ENCODE measurements at places on chromosomes 4 and X.

GRCh38 chrX:128078545-128078944, 26.3 kb upstream of the ACTRT1 start:
- DNase-seq, result no peak

DNA sequence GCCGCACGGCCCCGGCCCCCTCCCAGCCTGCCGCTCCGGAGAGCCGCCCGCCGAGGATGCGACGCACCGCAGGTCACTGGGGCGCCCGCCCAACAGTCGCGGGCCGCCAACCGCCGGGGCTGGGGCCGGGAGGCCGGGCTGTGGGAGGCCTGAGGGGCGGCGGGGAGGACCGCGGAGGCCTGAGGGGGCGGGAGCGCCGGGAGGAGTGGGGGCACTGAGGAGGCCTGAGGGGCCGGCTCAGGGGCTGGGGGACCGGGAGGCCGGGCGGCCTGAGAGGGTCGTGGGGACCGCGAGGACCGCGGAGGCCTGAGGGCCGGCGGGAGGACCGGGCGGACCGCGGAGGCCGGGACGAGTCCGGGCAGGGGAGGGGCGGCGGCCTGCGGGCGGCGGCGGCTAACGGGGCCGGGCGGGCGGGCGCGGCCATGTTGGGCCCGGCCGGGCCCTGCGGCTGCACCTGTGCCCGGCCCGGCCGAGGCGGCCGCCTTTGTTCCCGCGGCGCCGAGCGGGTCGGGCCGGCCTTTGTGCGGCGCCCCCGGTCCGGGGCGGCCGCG, 353 bp downstream of the NSD2 start:
- no peak for DNase-seq

DNA sequence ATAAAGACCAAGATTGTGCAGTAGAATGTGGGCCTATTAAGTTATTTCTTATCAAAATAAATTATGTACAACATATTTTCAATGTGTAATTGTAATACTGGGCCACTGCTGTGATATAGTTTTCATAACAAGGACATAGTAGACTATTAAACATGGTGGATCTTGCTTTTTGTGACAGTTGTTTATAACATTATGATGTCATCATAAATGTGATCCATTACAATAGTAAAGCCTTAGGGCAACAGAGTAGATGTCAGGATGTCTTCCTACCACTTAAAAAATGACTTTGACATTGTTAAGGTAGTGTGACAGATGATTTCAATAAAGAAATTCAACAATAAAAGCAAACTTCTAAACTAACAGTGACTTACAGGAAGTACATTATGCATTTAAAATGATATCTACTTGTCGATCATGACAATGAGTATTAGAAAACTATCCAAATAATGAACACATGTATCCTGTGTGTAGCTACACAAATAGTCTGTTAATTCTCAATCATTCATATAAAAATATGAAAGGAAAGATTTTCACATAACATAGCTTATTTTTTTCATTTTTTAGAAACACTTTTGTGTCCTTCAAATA, 5.3 kb upstream of the AGA start:
- DNase-seq, result no peak

GRCh38 chrX:24498181-24498580, 33.1 kb downstream of the PDK3 start:
- no peak for DNase-seq

DNA sequence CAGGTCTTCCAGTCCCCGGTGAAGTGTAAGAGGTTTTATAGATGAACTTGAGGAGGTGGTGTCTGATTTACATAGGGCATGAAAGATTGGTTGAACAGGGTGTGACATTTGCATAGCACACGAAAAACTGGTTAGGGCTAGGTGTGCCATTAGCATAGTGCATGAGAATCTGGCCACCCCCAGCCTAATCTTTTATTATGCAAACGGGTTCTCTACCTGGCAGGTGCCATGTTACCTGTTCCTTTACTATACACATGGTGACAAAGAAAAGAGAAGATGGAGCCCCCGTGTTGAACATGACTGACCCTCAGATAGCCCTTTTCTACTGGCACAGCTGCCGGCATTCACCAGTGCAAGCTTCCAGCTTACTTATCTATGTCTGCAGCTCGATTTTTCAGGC, 71.0 kb downstream of the UCHL1 start:
- no peak for DNase-seq

DNA sequence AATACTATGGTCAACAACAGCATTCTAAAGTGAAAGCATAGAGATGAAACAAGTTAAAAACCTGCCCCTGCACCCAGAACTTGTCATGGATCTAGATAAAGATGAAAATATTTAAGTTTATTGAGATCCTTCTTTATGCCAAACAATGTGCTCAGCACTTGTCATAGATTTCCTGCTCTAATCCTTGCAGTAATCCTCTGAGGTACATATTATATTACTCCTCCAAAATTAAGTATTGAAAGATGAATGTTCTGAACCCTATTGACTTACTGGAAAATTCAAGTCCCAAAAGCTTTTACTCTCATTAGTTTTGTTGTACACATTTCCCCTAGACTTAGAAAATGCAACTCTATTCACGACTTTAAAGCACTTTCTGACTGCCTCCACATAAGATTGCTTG, 35.6 kb downstream of the CAMK2D start:
- no peak for DNase-seq

- no peak for DNase-seq
Observed at GRCh38 chr4:48139691-48140090, 5.6 kb upstream of the TXK start.

DNA sequence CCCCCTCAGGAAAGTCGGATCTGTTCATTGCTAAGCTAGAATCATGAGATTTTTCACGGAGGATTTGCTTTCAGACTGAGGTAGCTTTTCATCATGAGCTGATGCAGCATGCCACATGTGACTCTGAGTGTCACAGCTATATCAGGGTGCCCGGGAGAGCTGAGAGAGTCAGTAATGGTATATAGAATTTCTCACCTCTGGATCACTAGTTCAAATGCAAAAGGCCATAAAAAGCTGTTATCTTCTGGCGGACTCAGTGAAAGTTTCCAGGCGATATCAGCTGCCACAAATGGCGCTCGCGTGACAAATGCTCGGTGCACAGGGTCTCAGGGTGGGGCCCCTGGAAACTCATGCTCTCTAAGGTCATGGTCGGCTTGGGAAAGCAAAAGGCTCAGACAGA, 150.1 kb downstream of the DHX15 start:
- DNase-seq, result no peak

GRCh38 chr4:20337261-20337664, 85.6 kb downstream of the SLIT2 start:
- DNase-seq, result no peak

- no peak for DNase-seq
Observed at GRCh38 chr4:66567551-66567950, 897.3 kb upstream of the EPHA5 start.

DNA sequence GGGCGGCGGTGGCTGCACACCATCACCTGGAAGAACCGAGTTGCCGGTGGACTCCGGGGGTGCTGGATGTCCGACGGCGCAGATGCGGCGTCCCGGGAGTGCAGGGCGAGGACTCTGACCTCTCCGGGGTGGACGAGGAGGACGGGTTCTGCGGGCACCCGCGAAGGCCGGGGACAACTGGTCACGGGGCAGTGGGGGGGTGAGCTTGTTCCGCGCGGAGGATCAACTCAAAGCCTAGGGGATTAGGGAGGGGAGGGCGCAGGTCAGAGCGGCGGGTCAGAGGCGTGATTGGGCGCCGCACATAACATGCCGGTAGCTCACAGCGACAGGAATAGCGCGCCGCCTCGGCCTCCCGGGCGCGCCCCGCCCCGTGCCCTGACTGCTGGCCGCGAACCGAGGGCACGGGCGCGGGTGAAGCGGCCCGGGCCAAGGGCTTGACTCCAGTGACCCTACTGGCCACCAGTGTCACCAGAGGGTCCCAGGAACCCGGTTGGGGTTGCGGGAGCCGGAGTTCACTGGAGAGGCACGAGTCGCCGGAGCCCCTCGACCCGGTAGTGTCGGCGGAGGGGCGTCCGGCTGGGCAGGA, at the start of gene KLHL34:
Gene KLHL34 (minus strand): TSS at position 179 of the 586 bp plus-strand sequence. CDS start 542 bp downstream, outside the sequence.
- no peak for DNase-seq

DNA sequence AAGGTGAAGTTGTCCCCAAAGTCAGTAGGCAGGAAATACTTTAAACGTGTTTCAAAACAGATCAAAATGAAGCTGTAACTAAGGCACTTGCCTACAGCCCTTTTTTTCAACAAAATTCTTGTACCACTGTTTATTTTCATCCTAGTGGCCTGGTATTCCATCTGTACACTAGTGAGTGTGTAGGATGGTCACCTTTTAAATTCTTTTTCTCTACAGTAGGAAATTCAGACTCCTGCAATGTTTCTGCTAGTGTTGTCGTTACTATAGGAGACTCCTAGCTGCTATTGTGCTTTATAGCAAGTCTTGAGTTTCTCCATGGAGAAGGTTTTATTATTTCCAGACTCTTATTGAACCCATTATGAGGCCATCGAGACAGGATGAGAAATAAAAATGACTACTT, 7.0 kb upstream of the NHS start:
- DNase-seq, result no peak

DNA sequence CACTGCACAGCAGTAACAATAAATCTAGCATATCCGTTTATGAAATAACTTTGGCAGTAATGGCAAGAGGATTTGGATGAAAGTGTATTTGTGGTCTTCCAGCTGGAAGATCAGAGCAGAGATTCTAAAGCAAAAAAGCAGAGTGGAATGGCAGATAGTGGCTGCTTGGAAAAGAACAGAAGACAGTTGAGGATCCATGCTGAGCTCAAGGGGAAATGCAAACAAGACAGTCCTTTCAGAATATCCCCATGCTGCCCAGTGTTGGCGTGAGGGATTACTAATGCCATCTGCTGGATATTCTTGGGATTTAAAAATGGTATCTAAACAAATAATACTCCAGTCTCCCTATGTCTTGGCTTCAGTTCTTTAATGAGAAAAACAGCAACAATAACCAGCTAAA, 629.1 kb upstream of the ATOH1 start:
- DNase-seq, result peak; percentile 13

- no peak for DNase-seq
Observed at GRCh38 chr4:57104706-57105560, 5.3 kb downstream of the IGFBP7 start.

GRCh38 chrX:10714531-10714930, 94.1 kb upstream of the MID1 start:
- DNase-seq, result no peak

- DNase-seq, result no peak
Observed at GRCh38 chrX:45783002-45783401, 582.3 kb upstream of the DIPK2B start.

GRCh38 chrX:143873343-143873742, 10.5 kb upstream of the UBE2NL start:
- peak; percentile 1 for DNase-seq

DNA sequence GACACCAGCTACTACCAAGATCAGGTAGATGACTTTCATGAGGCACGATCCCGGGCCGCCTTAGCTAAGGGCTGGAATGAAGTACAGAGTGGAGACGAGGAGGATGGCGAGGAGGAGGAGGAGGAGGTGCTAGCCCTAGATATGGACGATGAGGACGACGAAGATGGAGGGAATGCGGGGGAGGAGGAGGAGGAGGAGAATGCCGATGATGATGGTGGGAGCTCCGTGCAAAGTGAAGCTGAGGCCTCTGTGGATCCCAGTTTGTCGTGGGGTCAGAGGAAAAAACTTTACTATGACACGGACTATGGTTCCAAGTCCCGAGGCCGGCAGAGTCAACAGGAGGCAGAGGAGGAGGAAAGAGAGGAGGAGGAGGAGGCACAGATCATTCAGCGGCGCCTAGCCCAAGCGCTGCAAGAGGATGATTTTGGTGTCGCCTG, 481 bp downstream of the UTP3 start:
- no peak for DNase-seq

- no peak for DNase-seq
Observed at GRCh38 chr4:130393642-130394041, 1297.7 kb downstream of the C4orf33 start.

DNA sequence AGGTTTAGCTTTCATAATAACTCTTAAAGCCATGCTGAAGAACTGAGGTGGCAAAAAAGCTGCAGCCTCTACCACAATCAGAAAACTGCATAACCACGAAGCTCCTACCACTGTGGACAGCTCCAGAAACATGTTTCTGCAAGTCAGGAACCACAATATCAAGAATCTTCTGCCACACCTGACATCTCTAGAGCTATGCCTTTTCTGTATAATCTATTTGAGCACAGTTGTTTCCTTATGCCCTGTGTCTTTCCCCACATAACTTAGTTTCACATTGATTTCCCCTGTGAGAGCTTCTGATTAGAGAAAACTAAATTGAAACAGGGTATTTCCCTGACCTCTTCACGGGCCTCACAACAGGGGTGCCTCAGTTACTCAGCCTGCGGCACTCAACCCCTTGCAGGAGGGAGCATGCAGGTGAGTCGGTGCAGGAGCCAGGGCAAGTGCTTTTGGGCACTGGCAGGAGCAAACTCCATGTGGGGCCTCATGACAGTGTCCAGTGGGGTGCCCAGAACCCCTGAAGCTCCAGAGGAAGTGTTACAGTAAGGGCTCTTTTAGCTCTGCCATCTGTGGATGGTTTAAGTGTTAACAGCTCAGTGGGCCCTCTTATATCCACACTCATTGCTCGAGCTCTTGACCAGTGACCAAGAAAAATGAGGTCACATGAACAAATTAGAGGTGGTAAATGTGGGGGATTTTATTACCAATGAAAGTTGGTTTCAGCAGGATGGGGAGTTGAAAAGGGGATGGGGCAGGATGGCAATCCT, 132.8 kb upstream of the BMP3 start:
- peak; percentile 59 for DNase-seq

DNA sequence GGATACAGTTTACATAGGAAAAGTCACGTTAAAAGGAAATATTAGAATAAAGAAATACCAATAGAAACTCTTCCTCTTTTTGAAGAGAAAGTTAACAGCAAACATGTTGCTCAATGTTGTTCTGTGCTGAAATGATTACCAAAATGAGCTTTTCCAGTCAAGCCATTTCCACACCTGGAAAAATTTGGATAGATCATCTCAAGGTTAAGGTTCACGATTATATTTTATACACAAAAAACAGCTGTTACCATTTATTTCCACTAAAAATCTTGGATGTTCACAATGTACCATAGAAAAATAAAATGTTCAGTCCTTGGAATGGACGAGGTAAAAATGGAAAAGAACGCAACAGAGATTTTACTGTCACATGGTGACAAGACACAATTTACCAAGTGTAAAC, 218.7 kb downstream of the SCFD2 start:
- DNase-seq, result no peak

DNA sequence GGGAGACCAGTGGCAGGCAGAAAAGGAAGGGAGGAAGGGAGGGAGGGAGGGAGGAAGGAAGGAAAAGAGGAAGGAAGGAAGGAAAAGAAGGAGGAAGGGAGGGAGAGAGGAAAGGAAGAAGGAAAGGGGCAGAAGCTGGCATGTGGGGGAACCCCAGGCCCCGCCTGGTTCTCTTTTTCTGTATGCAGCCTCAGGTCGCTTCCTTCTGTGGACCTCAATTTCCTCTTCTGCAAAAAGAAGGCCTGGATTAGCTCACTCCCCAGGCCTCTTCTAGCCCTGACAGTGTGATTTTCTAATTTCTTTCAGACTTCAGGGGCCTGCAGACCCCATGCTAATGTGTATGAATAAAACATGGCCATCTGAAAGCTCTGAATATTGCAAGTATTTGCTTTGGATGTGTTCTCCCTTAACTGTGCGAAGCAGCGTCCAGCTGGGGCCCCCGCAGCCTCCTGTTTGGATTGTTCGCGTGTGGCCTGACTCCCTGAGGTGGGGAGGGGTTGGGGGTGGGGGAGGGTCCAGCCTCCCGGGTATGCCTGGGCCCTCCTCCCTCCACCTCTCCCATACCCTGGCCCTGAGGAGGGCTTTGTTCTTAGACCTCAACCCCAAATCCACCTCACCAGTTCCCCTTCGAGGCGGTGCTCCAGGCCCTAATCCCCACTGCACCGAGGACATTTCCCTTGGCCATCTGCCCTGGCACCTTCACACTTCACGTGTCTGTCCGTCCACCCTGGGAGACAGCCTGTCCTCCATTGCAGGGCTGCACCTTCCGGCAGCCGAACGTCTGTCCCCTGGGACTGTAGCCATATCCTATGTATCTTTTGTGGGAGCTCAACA, 199.9 kb upstream of the ATP6AP2 start:
- no peak for DNase-seq
